ENCODE measurements at places on chromosomes 7 and 10. TPM values are rescaled to one million over a fixed set of nuclear protein-coding genes. Genes with fewer than 3 reads are reported as not detected.

GRCh38 chr7:1025743-1026581 is 18.4 kb upstream of the GPR146 start:
- no peaks in the 10 kb centered on the region for H3K36me3 ChIP-seq
- no peak for DNase-seq

GRCh38 chr10:132452651-132453469 is 55.9 kb downstream of the PWWP2B start:
- no peak overlapping the region for H3K27ac ChIP-seq
- no peaks in the 10 kb centered on the region for H3K27me3 ChIP-seq
- H3K4me1 ChIP-seq: peaks cover 12% of the 10 kb centered on the region
- H3K4me3 ChIP-seq: no peak overlapping the region
- H3K36me3 ChIP-seq: no peaks in the 10 kb centered on the region
- peak; percentile 91 for DNase-seq

- H3K27ac ChIP-seq: no peak overlapping the region
- no peak overlapping the region for H3K4me3 ChIP-seq
Measured at GRCh38 chr10:93397020-93397419, 85.1 kb downstream of the MYOF start.

DNA sequence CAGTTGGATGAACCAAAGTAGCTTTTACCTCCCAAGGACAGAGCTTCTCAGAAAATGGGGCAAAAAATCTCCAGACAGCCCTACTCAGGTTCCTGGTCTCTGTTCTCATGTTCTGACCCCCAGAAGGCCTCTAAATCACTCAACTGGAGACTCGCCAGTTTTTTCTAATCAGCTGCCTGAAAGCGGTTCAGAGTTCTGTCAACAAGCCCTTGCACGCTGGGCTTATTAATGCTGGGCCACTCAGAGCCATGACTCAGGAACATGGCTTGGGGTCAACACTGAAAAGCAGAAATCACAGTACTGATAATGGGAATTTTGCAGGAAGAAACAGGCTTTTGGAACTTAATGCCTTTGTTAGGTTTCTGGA is 15.3 kb downstream of the ECHDC3 start:
- H3K36me3 ChIP-seq: no peaks in the 10 kb centered on the region
- H3K27ac ChIP-seq: no peak overlapping the region
- peak; percentile 61 for DNase-seq

DNA sequence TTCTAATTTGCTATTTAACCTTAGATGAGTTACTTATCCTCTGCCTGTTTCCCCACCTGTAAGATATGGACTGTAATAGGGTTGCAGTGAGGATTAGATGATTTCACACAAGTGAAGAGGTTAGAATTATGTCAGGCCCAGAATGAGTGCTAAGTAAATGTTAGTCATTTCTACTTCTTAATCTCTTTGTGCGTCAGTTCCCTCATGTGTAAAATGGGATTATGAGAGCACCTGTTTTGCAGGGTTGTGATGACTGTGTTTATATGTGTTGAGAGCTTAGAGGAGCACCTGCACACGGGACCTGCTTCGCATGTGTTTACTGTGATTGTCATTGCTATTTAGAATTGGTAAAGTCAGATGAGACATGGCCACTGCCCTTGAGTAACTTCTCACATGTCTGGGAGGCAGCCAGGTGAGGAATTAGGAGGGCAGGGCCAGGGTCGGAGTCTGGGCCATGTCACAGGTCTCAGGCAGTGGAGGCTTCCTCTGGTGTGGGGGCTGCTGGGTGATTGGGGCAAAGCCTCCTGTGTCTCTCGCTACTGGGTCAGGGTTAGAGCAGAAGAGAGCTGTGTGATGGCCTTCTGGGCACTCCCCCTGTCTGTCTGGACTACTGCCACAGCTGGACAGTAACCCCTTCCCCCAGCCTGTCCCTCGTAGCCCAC is 106.7 kb downstream of the WDFY4 start:
- H3K4me1 ChIP-seq: peaks cover 2% of the 10 kb centered on the region
- no peak overlapping the region for H3K27ac ChIP-seq
- no peak for DNase-seq

- no peak overlapping the region for H3K27ac ChIP-seq
- no peaks in the 10 kb centered on the region for H3K27me3 ChIP-seq
- DNase-seq: no peak
- no peaks in the 10 kb centered on the region for H3K4me1 ChIP-seq
- no peaks in the 10 kb centered on the region for H3K36me3 ChIP-seq
Measured at GRCh38 chr10:96321822-96322221, 17.6 kb downstream of the DNTT start.

GRCh38 chr7:47217570-47218360 is 364.1 kb downstream of the TNS3 start:
- H3K36me3 ChIP-seq: no peaks in the 10 kb centered on the region
- no peaks in the 10 kb centered on the region for H3K27me3 ChIP-seq
- DNase-seq: no peak
- no peak overlapping the region for H3K27ac ChIP-seq

DNA sequence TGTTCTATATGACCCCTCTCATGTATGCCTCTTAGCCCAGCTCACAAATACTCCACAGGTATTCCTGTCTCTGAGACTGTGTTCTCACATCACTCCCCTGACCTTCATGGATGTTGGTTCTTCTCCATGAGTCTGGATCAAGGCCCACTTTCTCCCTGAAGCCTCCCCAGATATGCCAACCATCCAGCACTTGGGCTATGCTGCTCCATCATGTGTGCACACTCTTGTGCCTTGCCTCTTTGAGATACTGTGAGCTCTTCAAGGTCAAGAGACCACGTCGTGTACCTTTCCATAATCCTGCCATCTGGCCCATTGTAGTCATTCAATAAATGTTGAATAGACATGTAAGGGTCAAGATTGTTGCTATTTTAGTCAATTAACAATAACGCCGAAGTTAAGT is 30.1 kb upstream of the TM9SF3 start:
- H3K36me3 ChIP-seq: no peaks in the 10 kb centered on the region
- no peaks in the 10 kb centered on the region for H3K27me3 ChIP-seq
- H3K4me1 ChIP-seq: peaks cover 28% of the 10 kb centered on the region
- DNase-seq: no peak
- no peak overlapping the region for H3K27ac ChIP-seq

GRCh38 chr7:29396563-29396962 is 167.1 kb upstream of the PRR15 start:
- no peak for DNase-seq
- H3K4me3 ChIP-seq: no peak overlapping the region
- no peaks in the 10 kb centered on the region for H3K4me1 ChIP-seq
- no peak overlapping the region for H3K27ac ChIP-seq

- H3K27ac ChIP-seq: peak overlapping the region; percentile 54
- H3K4me3 ChIP-seq: no peak overlapping the region
Measured at GRCh38 chr10:49139846-49140195, 6.0 kb upstream of the FAM170B start.

DNA sequence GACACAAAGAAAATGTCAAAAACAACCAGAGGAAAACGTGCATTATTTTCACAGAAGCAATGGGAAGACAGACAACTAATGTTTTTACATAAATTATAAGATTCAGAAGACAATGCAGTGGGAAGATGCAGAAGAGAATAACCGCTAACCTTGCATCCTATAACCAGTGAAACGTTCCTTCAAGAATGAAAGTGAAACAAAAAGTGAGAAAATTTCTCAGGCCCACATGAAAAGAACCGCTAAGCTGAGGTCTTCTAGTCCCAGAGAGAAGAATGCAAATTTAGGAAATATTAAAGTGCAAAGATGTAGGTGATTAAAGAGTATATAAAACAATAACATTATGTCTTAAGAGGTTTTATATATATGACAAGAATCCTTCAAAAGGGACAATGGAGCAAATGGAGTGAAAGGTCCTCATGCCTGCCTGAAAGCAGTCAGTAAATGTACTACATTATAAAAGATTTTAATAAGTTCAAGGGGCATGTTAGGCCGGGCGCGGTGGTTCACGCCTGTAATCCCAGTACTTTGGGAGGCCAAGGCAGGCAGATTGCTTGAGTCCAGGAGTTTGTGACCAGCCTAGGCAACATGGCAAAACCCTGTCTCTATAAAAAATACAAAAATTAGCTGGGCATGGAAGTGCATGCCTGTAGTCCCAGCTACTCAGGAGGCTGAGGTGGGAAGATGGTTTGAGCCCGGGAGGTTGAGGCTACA is 43.1 kb upstream of the DDC start:
- H3K27ac ChIP-seq: no peak overlapping the region
- DNase-seq: no peak
- no peak overlapping the region for H3K4me3 ChIP-seq
- H3K4me1 ChIP-seq: no peaks in the 10 kb centered on the region
- H3K27me3 ChIP-seq: no peaks in the 10 kb centered on the region

GRCh38 chr7:437329-438251 is 82.1 kb downstream of the PDGFA start:
- no peaks in the 10 kb centered on the region for H3K27me3 ChIP-seq
- no peaks in the 10 kb centered on the region for H3K4me1 ChIP-seq
- H3K27ac ChIP-seq: no peak overlapping the region
- DNase-seq: no peak

GRCh38 chr7:101940151-101940550 is 122.7 kb downstream of the CUX1 start:
- H3K27me3 ChIP-seq: no peaks in the 10 kb centered on the region
- DNase-seq: no peak
- H3K36me3 ChIP-seq: no peaks in the 10 kb centered on the region
- H3K4me1 ChIP-seq: peaks cover 28% of the 10 kb centered on the region
- peak overlapping the region; percentile 58 for H3K27ac ChIP-seq
- no peak overlapping the region for H3K4me3 ChIP-seq

GRCh38 chr7:115005953-115006352 is 84.1 kb downstream of the MDFIC start:
- H3K27me3 ChIP-seq: no peaks in the 10 kb centered on the region
- no peaks in the 10 kb centered on the region for H3K36me3 ChIP-seq
- H3K4me1 ChIP-seq: peaks cover 7% of the 10 kb centered on the region
- H3K4me3 ChIP-seq: no peak overlapping the region

- H3K4me3 ChIP-seq: no peak overlapping the region
- no peak for DNase-seq
- no peaks in the 10 kb centered on the region for H3K36me3 ChIP-seq
- H3K27me3 ChIP-seq: no peaks in the 10 kb centered on the region
- no peak overlapping the region for H3K27ac ChIP-seq
- peaks cover 1% of the 10 kb centered on the region for H3K4me1 ChIP-seq
Measured at GRCh38 chr10:127132451-127132850, 63.9 kb downstream of the INSYN2A start.

DNA sequence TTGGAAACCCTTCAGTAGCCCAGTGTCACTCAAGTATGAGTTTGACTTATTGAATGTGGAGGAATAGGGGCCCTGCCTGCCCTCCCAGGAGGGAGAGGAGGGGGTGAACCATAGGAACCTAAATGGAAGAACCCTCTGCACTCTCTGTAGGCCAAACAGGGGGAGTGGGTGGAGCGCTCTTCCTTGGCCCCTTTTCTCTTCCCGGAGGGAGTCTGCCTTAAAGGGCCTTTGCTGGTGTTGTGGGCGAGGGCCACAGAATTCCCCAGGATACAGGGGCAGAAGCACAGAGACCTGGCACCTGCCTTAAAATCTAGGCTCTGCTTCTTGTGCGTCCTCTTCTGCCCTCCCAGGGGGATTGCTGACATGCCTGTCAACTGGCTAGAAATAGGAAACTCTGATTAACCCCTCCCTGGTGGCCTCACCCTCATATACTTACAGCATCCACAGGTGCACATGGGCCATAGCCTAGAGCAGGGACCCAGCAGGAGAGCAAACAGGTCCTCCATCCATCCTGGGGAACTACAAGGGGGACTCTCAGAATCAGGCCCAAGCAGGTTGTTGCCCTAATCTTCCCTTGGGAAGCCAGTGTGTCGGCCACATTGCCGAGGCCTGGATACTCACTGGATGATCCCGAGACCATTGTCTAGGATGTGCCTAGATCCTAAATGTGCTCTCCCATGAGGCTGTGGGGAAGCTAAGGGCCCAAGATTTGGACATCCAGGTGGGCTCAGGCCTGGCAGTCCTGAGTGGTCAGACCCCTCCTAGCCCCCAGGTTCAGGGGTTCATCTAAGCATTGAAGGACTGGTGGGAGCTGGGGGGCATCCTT is 3.4 kb downstream of the TRIM8 start:
- peak overlapping the region; percentile 69 for H3K4me3 ChIP-seq
- no peaks in the 10 kb centered on the region for H3K27me3 ChIP-seq
- no peak for DNase-seq
- H3K27ac ChIP-seq: peak overlapping the region; percentile 2
- no peaks in the 10 kb centered on the region for H3K36me3 ChIP-seq
- H3K4me1 ChIP-seq: peaks cover 31% of the 10 kb centered on the region

DNA sequence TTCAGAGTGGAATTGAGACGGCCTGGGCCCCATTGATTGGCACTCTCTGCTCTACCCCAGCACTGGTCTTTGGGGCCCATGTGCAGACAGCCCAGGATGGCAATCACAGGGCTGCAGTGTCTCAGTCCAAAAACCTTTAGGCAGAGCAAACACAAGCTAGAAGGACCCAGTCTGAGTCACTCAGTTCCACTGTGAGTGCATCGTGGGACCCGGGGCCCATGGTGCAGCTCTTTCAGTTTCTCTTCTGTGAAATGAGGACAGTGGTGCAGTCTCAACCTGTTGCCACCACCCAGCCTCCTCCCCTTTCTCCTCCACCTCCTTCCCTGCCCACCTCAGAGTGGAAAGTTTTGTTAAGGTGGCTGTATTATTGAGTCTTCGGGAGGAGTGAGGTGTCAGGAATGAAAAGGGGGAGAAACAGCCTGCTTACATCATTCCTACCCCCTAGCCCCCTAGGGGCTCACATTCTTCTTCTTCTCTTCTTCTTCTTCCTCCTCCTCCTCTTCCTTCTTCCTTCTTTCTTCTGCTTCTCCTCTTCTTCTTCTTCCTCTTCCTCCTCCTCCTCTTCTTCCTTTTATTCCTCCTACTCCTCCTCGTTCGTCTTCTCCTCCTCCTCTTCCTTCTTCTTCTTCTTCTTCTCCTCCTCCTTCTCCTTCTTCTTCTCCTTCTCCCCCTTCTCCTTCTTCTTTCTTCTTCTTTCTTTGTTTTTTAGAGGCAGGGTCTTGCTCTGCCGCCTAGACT is 19.5 kb upstream of the CARD11 start:
- no peaks in the 10 kb centered on the region for H3K36me3 ChIP-seq
- H3K27me3 ChIP-seq: no peaks in the 10 kb centered on the region
- no peaks in the 10 kb centered on the region for H3K4me1 ChIP-seq
- DNase-seq: no peak
- no peak overlapping the region for H3K4me3 ChIP-seq
- H3K27ac ChIP-seq: no peak overlapping the region

DNA sequence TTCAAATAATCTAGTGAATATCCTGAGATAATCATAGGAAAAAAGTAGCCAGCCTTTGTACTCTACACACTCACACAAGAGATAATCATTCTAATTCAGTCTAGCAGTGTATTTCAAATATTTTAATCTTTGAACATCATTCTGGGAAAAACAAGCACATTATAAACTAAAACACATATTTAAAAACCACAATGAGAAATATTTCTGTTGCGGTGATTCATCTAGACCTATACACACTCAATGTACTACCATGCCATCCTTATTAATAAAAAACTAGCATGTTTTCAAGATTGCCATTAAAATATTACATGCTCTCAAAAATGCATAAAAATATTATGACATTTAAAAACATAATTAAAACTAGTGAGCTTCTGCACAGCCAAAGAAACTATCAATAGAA is 11.8 kb downstream of the COG5 start:
- no peak overlapping the region for H3K4me3 ChIP-seq
- no peak overlapping the region for H3K27ac ChIP-seq
- H3K36me3 ChIP-seq: no peaks in the 10 kb centered on the region
- H3K27me3 ChIP-seq: no peaks in the 10 kb centered on the region

The SGPL1 gene
- 24.3 TPM for polyA plus RNA-seq

The ZNF487 gene
- 6.4 TPM for polyA plus RNA-seq

The ANKRD30A gene
- not detected for polyA plus RNA-seq

The AKR1C1 gene
- polyA plus RNA-seq: 11.7 TPM

The CABCOCO1 gene
- 0.84 TPM for polyA plus RNA-seq

The HOXA4 gene
- polyA plus RNA-seq: 6.6 TPM

The NUTM2A gene
- 2.5 TPM for polyA plus RNA-seq

The MYOF gene
- polyA plus RNA-seq: 89.0 TPM

The AKR1D1 gene
- polyA plus RNA-seq: not detected

The ANKRD7 gene
- polyA plus RNA-seq: not detected

The SPDYE9 gene
- 0.11 TPM for polyA plus RNA-seq

The AIMP2 gene
- polyA plus RNA-seq: 18.2 TPM

The CAV2 gene
- 110 TPM for polyA plus RNA-seq
